SK-MEL-5 (cell line): ENCODE measurements at places on chromosomes 4 and X. TPM values are rescaled to one million over a fixed set of nuclear protein-coding genes. Genes with fewer than 3 reads are reported as not detected.

Gene PRR32
- not detected in 2 replicates for total RNA-seq

- no peak for DNase-seq
Measured at GRCh38 chrX:41350150-41350975, 16.4 kb downstream of the DDX3X start.

DNA sequence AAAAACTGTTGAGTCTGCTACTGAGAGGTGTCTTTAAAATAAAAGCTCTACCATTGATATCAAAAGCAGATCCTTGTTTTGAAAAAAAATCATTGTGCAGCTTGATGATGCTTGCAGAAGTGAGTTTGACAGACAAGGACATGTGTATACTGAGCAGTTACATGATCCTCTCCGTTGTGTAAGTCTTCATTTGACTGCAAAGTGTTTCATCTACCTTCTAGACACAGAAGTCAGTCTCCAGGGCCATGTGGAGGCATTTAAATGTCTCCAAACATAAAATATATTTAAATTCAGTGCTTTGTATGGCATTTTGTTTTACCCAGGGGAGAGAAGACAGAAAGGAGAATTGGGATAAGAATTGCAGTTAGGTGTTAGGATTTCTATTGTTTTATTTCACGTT, 107.8 kb upstream of the MYOZ2 start:
- peak; percentile 1 for DNase-seq

- DNase-seq = peak; percentile 43
Measured at GRCh38 chr4:123832173-123833026, 435.8 kb downstream of the SPRY1 start.

GRCh38 chr4:85828027-85828890, 353.3 kb downstream of the ARHGAP24 start:
- no peak for DNase-seq

- DNase-seq = no peak
Measured at GRCh38 chrX:386239-386767, 404 bp downstream of the PPP2R3B start.

GRCh38 chr4:158560284-158560683, 38.6 kb downstream of the RXFP1 start:
- no peak for DNase-seq
